Activated naive CD8-positive, alpha-beta T cell treated with anti-CD3 and anti-CD28 coated beads, Interleukin-2, amount 50 U/mL, for 24 hours (primary cell): ENCODE measurements at places on chromosomes 11 and 22.

GRCh38 chr11:46367244-46367915, 14.1 kb upstream of the MDK start:
- peaks cover 32% of the 10 kb centered on the region for H3K4me1 ChIP-seq
- peak; percentile 87 for DNase-seq
- no peak overlapping the region for H3K27ac ChIP-seq
- H3K4me3 ChIP-seq: no peak overlapping the region
- H3K27me3 ChIP-seq: no peaks in the 10 kb centered on the region

- H3K27me3 ChIP-seq: peaks cover 7% of the 10 kb centered on the region
- H3K4me3 ChIP-seq: no peak overlapping the region
- no peaks in the 10 kb centered on the region for H3K36me3 ChIP-seq
- H3K4me1 ChIP-seq: no peaks in the 10 kb centered on the region
- no peak overlapping the region for H3K27ac ChIP-seq
These were observed 54.9 kb downstream of the SVIP start for GRCh38 chr11:22774716-22775115.

- peaks cover 65% of the 10 kb centered on the region for H3K36me3 ChIP-seq
- peaks cover 95% of the 10 kb centered on the region for H3K4me1 ChIP-seq
- DNase-seq: peak; percentile 1
- no peak overlapping the region for H3K27ac ChIP-seq
These were observed 33.7 kb upstream of the CD5 start for GRCh38 chr11:61068581-61068980.

GRCh38 chr11:76162336-76163288, 43.7 kb downstream of the WNT11 start:
- no peaks in the 10 kb centered on the region for H3K36me3 ChIP-seq
- no peak for DNase-seq
- no peaks in the 10 kb centered on the region for H3K4me1 ChIP-seq
- H3K27me3 ChIP-seq: peaks cover 1% of the 10 kb centered on the region

DNA sequence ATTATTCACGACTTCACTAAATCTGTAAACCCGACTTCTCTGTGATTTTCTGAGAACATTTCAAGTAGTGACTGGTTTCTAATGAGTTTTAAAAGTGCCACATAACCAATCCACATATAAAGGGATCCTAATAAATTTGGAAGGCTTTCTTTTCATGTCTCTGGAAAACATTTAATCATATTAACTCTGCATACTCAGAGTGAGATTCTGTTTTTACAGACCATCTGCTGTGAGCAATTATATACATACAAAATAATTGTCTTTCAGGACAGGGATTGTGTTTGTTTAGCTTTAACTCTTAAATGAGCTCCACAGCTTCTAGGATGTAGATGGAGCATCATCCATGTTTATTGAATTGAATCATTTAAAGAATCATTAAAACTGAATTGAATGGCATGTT, 65.1 kb downstream of the PRMT3 start:
- H3K27me3 ChIP-seq: no peaks in the 10 kb centered on the region
- H3K27ac ChIP-seq: no peak overlapping the region
- H3K4me1 ChIP-seq: peaks cover 7% of the 10 kb centered on the region
- no peak overlapping the region for H3K4me3 ChIP-seq
- no peak for DNase-seq
- peaks cover 55% of the 10 kb centered on the region for H3K36me3 ChIP-seq

GRCh38 chr11:126305699-126306098, 1.8 kb downstream of the DCPS start:
- H3K27ac ChIP-seq: peak overlapping the region; percentile 76
- H3K4me1 ChIP-seq: peaks cover 30% of the 10 kb centered on the region
- DNase-seq: no peak

DNA sequence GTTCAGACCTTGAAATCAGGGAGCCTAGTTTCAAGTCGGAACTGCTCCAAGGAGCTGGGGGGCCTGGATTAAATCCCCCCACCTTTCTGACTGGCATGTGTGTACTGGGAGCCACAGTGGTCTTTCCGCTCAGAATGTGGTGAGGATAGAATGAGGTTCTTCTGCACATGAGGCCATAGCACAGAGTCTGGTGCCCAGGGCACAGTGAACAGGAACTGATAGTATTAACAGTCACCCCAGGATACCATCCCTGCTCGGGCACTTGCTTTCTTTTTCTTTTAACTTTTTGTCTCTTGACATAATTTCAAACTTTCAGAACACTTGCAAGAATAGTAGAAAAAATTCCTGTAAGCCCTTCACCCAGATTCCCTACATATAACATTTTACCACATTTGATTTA, 28.8 kb downstream of the LMO1 start:
- no peaks in the 10 kb centered on the region for H3K36me3 ChIP-seq
- no peaks in the 10 kb centered on the region for H3K27me3 ChIP-seq
- peaks cover 4% of the 10 kb centered on the region for H3K4me1 ChIP-seq

- no peak overlapping the region for H3K27ac ChIP-seq
- no peak for DNase-seq
- H3K4me3 ChIP-seq: no peak overlapping the region
- H3K27me3 ChIP-seq: no peaks in the 10 kb centered on the region
These were observed 117.4 kb upstream of the PARVA start for GRCh38 chr11:12259956-12260355.

GRCh38 chr11:118117790-118118601, 31.2 kb upstream of the SMIM35 start:
- H3K27ac ChIP-seq: no peak overlapping the region
- no peak overlapping the region for H3K4me3 ChIP-seq
- H3K4me1 ChIP-seq: peaks cover 2% of the 10 kb centered on the region
- DNase-seq: peak; percentile 7

DNA sequence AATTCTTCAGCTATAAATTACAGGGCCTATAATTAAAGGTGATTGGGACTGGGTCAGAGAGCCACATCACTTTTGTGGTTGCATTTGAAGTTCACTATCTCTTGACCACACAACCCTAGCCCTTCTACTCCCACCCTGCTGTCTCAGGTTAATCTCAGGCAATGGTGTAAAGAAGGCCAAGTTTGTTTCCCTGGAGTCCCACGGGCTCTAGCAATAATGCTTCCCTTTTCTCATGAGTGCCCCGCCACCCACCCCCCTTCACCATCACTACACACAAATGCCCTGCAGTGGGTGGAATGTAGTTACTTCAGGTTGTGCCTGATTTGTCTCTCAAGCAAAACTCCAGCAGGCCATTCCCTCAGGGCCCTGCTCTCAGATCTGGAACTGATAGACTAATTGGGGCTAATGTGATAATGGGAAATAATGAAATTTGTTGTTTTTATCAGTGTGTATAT, 1.8 kb upstream of the EHF start:
- peaks cover 35% of the 10 kb centered on the region for H3K27me3 ChIP-seq
- H3K4me3 ChIP-seq: no peak overlapping the region
- no peak overlapping the region for H3K27ac ChIP-seq
- no peaks in the 10 kb centered on the region for H3K36me3 ChIP-seq
- peaks cover 10% of the 10 kb centered on the region for H3K4me1 ChIP-seq

- H3K27ac ChIP-seq: no peak overlapping the region
- no peak overlapping the region for H3K4me3 ChIP-seq
- peaks cover 2% of the 10 kb centered on the region for H3K4me1 ChIP-seq
- no peaks in the 10 kb centered on the region for H3K36me3 ChIP-seq
- no peak for DNase-seq
- H3K27me3 ChIP-seq: peaks cover 10% of the 10 kb centered on the region
These were observed 67.9 kb downstream of the YAP1 start for GRCh38 chr11:102177974-102178631.

GRCh38 chr22:39115977-39116621, 19.1 kb downstream of the APOBEC3H start:
- DNase-seq: no peak
- peak overlapping the region; percentile 60 for H3K4me3 ChIP-seq
- H3K36me3 ChIP-seq: no peaks in the 10 kb centered on the region
- peak overlapping the region; percentile 91 for H3K27ac ChIP-seq

- no peaks in the 10 kb centered on the region for H3K36me3 ChIP-seq
- no peak for DNase-seq
- H3K27ac ChIP-seq: no peak overlapping the region
- no peak overlapping the region for H3K4me3 ChIP-seq
- no peaks in the 10 kb centered on the region for H3K4me1 ChIP-seq
These were observed 192.0 kb downstream of the LRRC4C start for GRCh38 chr11:41267451-41267850.

- peaks cover 22% of the 10 kb centered on the region for H3K4me1 ChIP-seq
- H3K27ac ChIP-seq: no peak overlapping the region
- H3K4me3 ChIP-seq: no peak overlapping the region
These were observed 24.1 kb upstream of the FAM181B start for GRCh38 chr11:82757660-82758357.

DNA sequence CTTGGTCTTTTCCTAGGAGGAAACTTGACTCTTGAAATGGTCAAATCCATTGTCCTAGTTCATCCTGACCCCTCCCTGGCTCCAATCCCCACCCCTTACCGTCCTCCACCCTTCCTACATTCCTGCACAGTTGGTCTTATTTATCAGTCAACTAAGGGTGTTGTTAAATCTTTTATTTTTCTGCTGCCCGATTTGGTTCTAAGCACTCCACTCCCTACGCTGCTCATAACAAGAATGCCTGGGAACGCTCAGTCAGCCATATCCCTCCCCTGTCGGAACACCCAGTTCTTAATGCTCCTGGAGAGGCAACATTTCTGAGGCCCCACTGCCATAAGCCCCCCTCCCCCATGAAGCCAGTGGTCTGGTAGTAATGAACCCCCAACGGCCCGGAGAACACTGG, 9.7 kb downstream of the EHF start:
- H3K4me1 ChIP-seq: peaks cover 9% of the 10 kb centered on the region
- H3K36me3 ChIP-seq: no peaks in the 10 kb centered on the region
- no peak for DNase-seq
- H3K27ac ChIP-seq: no peak overlapping the region
- no peak overlapping the region for H3K4me3 ChIP-seq

DNA sequence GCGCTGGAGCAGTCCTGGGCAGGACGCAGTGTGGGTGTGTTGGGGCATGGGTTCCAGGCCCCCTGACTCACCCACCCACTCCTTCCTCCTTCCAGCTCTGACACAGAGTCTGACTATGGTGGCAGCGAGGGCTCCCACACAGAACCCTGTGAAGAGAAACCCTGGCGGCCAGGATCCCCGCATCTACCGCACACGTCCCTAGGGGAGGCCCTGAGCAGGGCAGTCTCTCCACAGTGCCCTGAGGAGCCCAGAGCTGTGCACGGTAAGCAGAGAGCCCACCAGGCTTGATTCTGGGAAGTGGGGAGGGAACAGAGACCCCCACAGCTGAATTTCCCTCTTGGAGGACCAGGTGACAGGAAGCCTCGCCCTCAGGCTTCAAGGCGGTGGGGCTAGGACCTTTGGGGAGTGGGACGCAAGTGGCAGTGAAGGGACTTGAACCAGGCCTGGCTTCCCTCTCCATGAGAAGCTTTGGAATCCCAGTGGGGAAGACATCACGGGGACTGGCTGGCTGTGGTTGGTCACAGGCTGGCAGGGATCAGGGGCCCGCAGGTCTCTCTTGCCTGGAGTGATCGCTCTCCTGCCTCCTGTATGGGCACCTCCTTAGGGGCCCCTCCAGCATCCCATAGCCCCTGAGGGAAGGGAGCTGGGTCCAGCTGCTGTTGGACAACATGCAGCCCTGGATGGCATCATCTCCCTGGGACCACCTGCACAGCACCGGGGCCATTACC, 96.4 kb upstream of the PARVA start:
- peak; percentile 12 for DNase-seq
- no peaks in the 10 kb centered on the region for H3K36me3 ChIP-seq
- peaks cover 15% of the 10 kb centered on the region for H3K4me1 ChIP-seq
- H3K27me3 ChIP-seq: peaks cover 3% of the 10 kb centered on the region

DNA sequence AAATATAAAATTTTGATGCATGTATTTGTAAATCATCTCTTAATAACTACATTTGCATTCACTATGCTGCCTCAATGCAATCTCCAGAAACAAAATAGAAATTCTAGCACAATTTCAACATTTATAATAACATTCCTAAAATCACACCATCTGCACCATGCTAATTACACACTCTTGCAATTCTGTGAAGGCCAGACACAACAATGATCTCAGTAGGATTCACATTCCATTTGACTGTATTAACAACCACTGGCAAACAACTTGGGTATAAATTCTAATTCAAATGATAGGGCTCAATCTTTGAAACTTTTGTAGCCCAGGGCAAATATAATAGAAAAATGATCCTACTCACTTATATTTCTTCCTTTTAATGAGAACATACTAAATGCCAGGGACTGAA, 25.9 kb downstream of the RAB6A start:
- DNase-seq: no peak
- no peak overlapping the region for H3K27ac ChIP-seq
- H3K27me3 ChIP-seq: no peaks in the 10 kb centered on the region
- H3K4me3 ChIP-seq: no peak overlapping the region
- peaks cover 7% of the 10 kb centered on the region for H3K4me1 ChIP-seq
